ENCODE measurements at places on chromosomes 1 and 21.

- no peak for DNase-seq
Observed at GRCh38 chr1:73859227-73859626, 338.7 kb downstream of the LRRIQ3 start.

GRCh38 chr1:108880850-108881249, 4.1 kb downstream of the GPSM2 start:
- no peak for DNase-seq

GRCh38 chr1:210294999-210295745, 33.5 kb upstream of the HHAT start:
- no peak for DNase-seq

DNA sequence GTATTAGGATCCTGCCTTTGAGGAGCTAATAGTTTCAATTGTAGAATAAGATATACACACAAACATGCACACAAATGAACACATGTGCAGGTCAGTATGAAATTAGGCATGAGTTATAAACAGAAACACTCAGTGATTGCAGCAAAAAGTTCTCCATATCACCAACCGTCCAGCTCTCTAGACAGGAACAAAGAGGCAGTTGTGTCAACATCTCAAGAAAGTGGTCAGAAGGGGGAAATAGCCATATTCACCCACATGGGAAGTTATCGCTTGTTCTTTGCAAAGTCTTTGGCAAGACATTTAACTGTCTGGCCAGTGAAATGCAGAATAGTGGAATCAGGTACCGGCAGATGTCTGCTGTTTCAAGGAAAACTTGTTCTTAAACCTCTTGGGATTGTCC, 29.4 kb upstream of the PIGC start:
- DNase-seq = no peak

DNA sequence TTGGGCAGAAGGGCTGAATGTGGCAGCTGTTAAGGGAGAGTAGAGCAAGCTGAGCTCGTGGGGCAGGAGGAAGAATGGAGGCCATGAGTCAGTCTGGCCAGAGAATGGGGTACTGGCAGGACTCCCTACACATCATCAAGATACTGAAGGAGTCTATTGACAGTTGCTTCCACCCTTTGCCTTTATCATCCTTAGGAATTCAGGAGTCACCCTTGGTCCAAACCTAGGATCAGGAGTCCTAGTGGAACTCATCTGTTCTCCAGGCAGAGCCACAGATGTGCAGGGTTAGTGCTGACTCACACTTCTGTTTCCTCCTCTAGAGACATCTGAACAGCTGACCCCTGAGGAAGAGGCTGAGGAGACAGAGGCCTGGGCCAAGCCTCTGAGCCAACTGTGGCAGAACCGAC, 18.7 kb upstream of the ST3GAL3 start:
- no peak for DNase-seq

GRCh38 chr1:214415131-214415530, 134.2 kb downstream of the SMYD2 start:
- DNase-seq = no peak

DNA sequence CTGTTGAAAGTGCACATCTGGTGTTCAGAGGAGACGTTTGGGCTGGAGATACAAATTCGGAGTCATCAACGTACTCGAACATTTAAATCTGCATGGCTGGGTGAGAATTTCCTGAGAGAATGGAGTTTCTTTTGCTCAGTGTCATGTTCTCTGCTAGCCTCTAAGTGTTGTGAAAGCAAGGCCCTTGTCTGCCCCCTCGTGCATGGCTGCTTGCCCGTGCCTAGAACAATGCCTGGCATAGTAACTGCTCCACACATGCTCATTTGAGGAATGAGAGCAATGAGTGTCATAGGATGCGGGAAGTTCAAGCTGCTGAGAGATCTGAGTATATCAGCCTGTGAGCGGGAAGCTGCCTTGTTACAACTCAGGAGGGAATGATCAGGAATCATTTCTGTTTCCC, 171.1 kb upstream of the CSF3R start:
- no peak for DNase-seq

DNA sequence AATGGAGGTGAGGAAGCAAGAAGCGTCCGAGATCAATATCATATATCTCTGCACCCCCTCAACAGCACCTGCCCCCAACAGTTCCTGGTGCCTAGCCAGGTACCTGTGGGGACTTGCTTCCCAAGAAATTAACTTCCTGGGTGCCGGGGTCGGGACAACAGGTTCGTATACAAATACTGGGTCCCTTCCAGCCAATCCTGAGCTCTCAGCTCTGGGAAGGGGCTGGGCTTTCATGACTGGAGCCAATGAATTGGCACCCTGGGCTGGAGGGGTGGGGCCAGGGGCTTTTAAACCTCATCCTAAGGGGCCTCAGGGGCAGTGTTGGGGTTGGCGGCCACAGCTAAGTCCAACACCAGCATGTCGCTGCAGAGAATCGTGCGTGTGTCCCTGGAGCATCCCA, at the start of gene PADI3:
Gene PADI3, plus strand, starts transcription at position 318 of the 400 bp plus-strand sequence. Its CDS starts 40 bp downstream, at position 358.
- no peak for DNase-seq

DNA sequence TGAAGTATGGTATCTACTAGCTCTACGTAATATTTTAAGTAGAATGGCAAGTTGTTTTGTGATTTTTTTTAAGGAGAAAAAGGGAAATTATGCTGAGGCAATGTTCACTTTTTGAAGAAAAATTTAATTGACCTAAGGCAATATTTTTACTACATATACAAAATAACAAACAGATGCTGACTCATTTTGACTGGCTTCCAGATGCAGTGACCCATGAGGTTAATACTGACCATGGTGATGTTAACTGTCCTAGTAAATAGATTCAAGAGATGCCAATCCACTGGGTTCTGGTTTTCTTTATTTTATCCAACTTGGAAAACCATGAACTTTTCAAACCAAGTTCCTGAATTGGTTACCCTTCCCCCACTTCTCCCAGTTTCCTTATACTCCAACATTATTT, 154.9 kb downstream of the CRB1 start:
- DNase-seq = peak; percentile 75

DNA sequence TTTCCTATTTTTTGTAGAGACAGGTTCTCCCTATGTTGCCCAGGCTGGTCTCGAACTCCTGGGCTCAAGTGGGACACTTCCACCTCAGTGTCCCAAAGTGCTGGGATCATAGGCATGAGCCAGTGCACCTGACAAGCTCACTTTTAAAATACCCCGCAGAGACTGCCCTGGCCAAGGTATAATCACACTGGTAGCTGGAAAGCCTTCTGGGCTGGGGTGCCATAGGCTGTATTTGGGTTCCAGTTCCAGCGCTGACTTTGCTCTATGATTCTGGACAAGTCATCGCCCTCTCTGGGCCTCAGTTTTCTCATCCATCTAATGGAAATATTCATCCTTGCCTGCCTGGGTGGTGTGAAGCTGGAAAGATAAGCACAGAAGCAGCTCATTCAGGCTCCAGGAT, 10.4 kb downstream of the LDLRAD1 start:
- no peak for DNase-seq

GRCh38 chr1:52919051-52919722, 2.4 kb downstream of the ECHDC2 start:
- DNase-seq = no peak

DNA sequence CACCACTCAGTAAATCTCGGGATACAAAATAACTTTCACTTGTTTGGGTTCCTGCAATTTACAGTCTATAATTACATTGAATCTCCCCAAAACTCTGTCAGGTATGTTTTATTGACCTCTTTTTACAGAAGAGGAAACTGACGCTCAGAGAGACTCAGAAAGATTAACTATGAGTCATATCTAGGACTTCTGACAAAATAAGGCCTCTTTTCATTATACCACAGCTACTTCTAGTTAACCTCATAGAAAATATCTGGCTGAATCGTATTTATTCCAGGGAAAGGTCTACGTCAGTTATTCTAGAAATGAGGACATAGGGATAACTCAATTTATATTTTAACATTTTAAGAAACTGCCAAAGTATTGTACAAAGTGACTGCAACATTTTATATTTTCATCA, 211.1 kb upstream of the FAM78B start:
- DNase-seq = no peak

DNA sequence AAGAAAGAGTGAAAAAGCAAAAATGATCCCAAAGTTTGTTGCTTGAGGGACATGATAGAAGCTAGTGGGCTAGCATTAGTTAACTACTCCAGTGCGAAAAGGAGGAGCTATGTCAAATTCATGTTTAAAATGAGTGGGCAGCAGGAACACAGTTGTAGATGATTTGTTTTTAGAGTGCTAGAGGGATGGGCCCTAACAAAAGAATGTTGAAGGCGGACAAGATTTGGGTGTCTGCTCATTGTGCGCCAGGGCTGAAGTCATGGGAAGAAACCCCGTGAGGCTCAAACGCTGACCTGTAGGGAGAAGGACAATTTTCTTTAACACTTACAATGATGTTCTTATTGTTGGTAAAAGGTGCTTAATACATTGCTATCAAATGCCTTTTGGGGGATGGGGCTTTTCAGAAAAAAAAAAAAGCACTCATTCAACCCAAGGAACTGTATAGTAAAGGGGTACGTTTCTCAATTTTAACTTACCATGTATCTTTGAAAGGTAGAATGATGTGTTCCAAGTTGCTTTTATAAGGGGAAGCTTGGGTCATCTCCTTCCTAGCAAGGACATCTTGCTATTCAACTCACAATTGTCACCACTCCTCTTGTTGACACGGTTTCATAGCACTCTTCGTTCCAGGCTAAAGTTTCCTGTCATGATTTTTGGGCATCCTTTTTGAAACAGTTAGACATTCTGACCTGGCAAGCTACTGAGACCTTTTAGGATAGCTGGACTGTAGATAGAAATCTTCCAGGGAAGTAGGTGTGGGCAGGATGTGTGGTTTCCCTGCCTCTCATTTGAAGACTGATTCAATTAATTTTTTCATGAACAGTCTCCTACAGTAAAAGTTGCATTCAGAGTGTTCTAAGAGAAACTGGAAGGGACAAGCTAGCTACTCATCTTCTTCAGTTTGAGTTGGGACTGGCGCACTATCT, 53.0 kb upstream of the CNN3 start:
- no peak for DNase-seq

- no peak for DNase-seq
Observed at GRCh38 chr1:74316302-74316701, 81.1 kb downstream of the TNNI3K start.

DNA sequence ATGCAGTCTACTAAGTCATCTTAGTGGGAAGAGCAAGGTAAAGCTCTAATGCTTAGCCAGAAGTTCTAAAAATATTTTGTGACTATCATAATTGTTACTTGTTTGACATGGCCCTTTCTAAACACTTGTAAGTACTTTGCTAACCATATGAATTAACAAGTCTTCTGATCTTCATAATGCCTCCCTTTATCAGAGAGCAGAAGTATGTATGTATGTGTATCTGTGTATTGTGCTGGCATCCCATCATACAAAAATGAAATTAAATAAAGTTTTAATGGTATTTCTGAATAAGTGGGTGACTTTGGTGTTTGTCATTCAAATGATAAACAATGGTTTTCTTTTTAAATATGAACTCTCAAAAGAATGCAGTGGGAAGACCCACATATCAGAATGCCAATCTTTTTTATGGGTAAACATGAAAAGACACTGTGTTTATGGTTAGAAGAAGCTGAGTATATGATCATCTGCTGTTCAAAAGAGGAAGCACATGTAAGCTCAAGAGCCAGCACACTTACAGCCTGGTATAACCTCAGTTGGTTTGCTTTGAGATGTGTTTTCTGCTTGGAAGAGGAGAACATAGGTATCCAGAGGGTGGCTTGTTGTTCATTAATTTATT, 159.6 kb downstream of the CLEC20A start:
- no peak for DNase-seq

DNA sequence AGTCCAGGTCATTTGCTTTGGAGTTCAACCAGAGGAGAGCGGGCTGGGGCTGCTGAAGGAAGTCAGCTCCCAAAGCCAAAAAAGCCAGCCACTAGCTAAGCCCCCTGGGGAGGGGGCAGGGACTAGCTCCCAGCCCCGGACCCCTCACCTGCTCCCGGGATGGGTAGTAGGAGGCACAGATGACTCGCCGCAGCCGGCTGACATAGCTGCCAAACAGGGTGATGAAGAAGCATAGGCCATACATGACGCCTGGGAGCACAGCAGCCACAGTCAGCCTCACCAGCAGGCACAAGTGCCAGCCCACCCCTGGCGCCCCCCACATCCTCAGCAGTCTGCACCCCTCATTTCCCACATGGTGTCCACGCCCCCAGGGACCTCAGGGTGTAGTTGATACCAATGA, 7.4 kb downstream of the DCST2 start:
- no peak for DNase-seq

- no peak for DNase-seq
Observed at GRCh38 chr1:189206617-189207016, 1271.0 kb downstream of the BRINP3 start.

- no peak for DNase-seq
Observed at GRCh38 chr1:172341697-172342096, 78.8 kb upstream of the C1orf105 start.

- DNase-seq = no peak
Observed at GRCh38 chr1:63827411-63828321, 53.8 kb downstream of the ROR1 start.

- DNase-seq = no peak
Observed at GRCh38 chr1:51607681-51608095, 9.2 kb upstream of the OSBPL9 start.

- DNase-seq = no peak
Observed at GRCh38 chr1:240498335-240498734, 113.6 kb downstream of the GREM2 start.

- DNase-seq = no peak
Observed at GRCh38 chr21:33080776-33081175, 10.8 kb downstream of the OLIG1 start.

DNA sequence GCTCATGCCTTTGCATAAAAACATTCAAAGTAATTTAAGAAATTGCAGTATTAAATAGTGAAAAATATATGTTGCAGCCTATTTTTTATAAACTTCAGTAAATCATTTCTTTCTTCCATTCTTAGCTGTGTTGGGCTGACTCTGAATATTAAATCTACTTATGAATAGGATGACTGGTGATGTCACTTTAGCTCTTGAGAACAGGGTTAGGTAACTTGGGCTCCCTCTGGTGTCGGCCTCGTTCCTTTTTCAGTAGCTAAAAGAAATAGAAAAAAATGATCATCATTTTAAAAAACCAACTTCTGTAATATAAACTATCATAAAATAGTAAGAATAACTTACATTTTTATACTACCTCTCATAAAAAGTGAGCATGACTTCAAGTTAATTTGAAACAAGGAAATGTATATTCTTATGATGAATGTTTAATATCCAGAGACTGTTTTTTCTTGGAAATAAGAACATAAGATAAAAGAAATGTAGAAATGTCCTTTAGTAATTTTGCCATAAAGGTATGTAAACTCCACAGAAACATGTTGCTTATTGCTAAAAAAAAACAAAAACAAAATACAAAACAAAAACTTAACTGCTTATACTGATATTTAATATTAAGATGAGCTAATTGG, 26.8 kb upstream of the NCAM2 start:
- peak; percentile 26 for DNase-seq

DNA sequence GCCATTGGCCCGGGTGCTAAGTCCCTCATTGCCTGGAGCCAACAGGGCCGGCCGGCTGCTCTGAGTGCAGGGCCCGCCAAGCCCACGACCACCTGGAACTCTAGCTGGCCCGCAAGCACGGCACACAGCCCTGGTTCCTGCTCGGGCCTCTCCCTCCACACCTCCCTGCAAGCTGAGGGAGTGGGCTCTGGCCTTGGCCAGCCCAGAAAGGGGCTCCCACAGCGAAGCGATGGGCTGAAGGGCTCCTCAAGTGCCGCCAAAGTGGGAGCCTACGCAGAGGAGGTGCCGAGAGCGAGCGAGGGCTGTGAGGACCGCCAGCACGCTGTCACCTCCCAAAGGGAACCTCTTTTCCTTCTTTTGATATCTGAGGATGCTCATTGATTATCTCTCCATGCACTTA, 283.4 kb downstream of the PRDM2 start:
- DNase-seq = no peak

All from smooth muscle cell of the brain vasculature (primary cell).